Upper lobe of right lung (tissue), 1 donor: ENCODE measurements at places on chromosomes 3 and 15.

- no peak for DNase-seq
These were observed at the start of gene SPTBN5 for GRCh38 chr15:41893422-41894250. SPTBN5 (minus strand) TSS chr15:41894053; CDS start chr15:41893497, 556 bp downstream.

DNA sequence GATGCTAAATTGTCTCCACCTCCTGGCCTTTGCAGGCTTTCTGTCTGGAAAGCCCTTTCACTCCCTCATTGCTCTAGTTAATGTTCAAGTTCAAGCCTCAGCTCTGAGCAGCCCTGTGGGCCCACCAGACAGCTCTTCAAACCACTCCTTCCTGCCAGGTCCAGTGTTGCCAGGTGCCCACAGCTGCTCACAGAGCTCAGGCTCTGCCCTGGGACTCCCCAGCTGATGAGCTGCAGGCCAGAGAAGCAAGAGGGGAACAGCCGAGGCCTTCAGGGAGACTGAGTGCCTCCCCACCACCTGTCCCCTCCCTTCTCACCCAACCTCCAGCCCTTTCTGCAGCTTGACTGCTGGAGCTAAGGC lies 1.3 kb upstream of the ZBTB47 start:
- no peak for DNase-seq

- DNase-seq = no peak
These were observed 44.3 kb downstream of the IL5RA start for GRCh38 chr3:3065876-3066275.

GRCh38 chr15:95681836-95682544 lies 648.5 kb upstream of the NR2F2 start:
- no peak for DNase-seq

DNA sequence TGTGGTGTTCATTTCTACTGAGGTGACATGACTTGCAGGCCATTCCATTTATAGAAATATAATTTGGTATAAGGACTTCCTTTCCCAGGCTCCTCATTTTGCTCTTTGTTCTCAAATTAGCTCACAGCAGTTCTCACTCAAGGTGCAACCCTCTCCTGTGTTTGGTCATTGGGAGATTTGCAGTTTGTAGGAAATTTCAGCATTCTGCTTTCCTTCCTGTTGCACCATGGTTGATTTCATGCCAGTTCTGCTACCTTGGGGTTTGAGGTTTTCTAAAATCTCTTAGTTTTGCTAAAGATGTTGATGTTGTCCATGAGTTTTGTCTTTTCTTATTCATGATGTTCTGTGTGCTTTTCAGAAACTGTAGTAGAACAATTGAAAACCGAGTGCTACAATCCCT lies 65.7 kb upstream of the PROK2 start:
- DNase-seq = no peak

- no peak for DNase-seq
These were observed 890.7 kb upstream of the EPHA6 start for GRCh38 chr3:95923496-95924210.

- DNase-seq = no peak
These were observed 12.8 kb downstream of the PYDC2 start for GRCh38 chr3:191473661-191474198.

GRCh38 chr3:15809313-15809712 lies 11.5 kb upstream of the ANKRD28 start:
- no peak for DNase-seq

DNA sequence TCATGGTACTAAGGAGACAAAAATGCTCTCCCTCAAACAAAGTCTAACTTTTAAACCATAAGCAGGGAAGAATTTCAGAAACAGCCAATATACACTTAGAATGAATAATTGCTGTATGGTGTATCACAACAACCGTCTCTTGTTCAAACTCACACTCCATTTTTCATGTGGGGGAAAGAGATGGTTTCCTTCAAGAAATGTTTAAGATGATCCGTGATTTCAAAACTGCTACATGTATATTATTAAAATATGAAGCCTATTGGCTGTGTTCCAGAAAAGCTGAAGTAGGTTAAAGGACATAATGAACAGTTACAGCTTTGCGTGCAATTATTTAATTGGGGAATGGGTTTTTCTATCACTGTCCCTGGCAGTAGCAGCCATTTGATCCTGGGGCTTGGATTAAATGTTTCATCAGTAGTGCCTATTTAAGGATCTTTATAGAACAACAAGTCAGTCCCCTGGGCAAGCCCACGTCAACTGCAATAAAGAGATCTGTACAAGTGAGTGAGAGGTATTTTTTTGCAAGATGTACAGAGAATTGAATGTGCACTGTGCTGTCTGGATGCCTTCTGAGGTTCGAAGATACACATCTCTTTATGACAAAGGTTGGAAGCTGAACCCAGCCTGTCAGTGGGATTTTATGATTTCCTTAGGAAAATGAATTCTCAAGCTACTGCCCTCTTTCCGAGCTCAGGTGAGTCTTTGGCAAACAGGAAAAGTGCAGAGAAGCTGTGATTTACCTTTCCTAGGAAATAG lies 337.2 kb upstream of the RARB start:
- DNase-seq = no peak

DNA sequence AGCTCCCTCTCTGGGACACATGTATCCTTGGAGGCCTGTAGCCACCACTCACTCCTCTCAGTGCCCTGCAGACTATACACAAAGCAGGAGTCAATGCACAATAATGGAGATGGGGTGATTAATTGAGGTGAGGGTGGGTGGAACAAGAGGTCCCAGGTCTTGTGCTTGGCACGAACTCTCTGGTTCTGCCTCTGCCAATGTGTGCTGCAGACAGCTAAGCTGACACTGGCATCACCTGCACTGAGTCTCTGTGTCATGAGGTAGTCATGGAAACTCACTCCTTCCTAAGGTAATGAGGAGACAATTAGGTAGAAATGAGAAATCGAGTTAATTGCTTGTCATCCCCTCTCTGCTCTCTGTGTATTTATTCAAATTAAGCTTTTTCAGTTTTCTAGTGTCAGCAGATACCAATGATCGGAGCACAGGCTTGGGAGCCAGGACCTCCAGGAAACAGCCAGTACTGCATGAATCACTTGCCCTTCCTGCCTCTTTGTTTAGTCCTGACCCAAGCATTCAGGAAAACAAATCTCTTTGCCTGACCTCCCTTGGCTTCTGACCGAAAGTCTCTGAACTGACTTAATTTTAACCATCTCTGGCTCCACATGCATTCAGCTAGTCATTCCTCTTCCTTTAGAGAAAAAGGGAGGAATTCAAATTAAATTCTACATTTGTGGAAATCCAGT lies 56.7 kb downstream of the DRD3 start:
- DNase-seq = no peak

DNA sequence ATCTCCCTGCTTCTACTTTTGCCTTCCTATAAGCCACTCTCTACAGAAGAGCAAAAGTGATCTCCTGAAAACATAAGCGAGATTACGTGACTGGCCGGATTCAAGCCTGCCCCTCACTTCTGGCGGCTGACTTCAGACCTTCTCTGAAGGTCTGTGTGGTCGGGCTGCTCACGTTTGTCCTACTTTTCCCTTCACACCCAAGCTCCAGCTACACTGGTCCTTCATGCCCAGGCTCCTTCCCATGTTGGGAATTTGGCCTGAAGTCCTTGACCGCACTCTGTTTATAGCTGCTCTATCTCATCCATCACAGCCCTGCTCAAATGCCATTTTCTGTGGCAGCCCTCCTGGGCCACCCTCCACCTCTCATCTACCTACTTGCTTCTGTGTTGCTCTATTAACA lies 6.7 kb upstream of the PLA2G4E start:
- DNase-seq = peak; percentile 21

DNA sequence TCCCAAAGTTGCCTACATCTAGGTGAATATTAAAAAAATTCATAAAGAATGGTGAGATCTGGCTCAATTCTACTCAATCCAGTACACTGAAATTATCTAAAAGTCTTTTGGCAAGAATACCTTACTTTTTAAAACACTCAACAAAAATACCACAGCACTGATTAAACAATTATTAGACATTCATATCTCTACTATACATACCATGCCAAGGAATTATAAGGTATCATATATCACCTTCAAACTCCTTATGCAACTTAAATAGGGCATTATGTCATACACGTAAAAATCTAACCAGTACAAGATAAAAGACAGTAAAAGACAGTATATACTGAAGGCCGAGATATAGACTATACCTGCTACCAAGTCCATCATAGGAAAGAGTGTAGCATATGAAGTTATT lies 6.1 kb upstream of the ANKRD28 start:
- no peak for DNase-seq

GRCh38 chr3:126024049-126024854 lies 55.3 kb downstream of the ROPN1B start:
- peak; percentile 36 for DNase-seq

- DNase-seq = no peak
These were observed 14.7 kb upstream of the SYNM start for GRCh38 chr15:99090011-99090699.

DNA sequence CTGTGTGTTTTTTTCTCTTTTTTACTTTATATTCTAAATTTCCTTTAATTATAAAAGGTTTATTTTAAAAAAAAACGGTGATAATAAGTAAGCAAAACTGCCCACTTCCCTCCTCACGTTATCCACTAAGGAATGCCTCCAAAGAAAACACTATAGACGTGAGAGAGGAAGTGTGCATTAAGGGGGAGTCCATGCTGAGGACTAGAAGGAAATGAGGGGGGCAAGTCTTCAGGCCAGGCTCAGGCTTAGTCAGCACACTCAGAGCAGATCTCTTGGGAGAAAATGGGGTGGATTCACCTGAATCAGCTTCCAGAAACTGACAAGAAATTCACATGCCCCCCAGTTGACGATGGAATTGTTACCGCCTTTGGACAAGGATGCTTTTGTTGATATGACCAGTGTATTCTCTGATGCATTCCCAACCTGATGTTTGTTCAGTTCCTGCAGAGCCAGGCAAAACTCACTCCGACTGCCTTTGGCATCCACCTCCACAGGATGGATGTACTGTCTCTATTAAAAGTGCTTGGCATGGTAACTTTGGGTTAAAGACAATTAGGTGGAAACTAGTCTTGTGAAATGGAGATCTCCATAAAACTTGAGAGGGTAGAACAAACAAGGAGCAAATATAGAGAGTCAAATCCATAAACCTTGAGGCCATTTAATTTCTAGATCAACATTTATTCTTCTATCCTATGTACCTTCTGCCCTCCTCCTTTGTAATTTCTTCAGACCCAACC lies 167.8 kb downstream of the MYRIP start:
- DNase-seq = no peak

DNA sequence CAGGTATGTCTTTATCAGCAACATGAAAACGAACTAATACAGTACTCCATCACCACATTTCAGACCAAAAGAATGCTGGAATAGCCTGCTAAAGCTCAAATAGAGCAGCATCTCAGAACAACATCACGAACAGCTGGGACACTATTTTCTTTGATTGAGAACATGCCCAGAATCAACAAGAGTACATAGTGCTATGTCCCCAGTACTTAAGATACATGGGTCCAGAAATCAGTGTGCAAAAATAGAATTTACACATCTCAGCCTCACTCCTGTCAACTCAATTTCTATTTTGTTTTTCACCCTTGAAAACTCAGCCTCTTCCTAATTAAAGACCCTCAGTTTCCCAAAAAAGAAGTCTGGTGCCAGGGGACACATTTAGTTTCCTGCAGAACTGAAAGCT lies 753.9 kb downstream of the AGBL1 start:
- no peak for DNase-seq

GRCh38 chr3:99881121-99881524 lies 63.5 kb downstream of the CMSS1 start:
- no peak for DNase-seq

- DNase-seq = no peak
These were observed 155.6 kb upstream of the STT3B start for GRCh38 chr3:31377045-31377642.

DNA sequence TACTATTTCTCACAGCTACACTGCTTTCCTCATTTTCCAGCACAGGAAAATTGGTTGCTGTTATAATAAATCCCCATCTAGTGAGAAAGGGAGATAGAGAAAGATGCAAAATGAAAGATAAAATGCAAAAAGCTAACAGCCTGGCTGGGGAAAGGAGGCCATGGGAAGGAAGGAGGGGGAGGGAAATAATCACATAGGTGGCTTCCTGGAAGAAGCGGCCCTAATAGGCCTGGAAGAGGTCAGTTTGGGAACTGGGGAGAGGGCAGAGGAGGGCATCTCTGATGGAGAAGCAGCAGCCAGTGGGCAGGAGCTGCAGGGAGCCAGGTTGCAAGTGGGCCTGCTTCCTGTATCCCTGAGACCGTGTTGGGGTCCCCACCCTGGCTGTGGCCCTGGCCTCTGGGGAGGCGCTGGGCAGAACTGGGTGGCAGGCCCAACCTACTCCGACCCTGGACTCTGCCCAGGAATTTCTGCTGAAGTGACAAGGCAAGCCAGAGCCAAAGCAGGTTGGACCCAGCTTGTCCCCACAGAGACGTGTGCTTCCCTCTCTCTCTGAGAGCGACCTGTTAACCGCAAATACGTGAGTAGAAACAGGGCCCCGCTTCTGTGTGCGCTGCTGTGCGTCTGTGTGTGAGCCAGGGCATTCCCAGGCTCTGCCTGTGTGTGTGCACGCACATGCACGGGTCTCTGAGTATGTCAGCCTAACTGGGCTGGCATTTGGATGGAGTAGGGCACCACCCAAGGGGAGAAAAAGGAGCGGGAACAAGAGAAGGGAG lies 1.9 kb downstream of the SLC28A1 start:
- no peak for DNase-seq

DNA sequence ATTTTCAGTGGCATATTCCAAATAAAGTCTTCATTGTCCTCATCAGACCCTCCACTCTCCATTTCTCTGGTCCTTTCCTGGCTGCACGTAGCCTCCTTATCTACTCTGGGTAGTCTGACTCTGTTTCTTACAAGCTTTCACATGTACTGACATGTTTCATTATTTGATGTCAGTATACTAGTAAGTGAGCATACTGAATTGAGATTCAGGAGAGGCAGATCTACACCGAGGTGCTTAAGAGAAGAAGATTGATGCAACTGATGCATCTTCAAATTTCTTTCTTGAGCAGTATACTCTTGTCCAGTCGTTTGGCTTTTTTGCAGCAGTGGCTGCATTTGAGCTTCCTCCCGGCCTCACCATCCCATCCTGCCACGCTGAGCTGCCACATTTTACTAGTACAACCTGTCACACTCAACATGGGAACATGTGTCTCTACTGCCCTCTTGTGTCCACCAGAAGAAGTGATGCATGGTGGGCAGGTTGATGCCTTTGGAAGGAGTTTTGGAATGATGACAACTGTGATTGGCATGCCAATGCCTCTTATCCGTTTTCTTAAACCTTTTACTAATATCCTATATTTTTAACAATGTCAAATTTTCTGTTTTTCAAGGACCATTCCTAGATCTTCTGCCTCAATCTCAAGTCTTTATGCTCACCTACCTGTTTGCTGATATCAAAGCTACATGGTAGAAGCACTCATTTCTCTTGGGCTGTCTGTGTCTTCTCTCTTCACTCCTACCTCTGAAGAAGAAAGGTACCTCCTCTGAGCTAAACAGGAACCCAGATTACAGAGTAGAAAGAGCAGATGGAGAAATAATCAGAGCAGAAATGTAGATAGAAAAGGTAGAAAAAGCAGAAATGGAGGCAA lies 38.7 kb downstream of the GUCA1C start:
- no peak for DNase-seq

- DNase-seq = no peak
These were observed 39.8 kb downstream of the CEMIP start for GRCh38 chr15:80819001-80819400.

- peak; percentile 61 for DNase-seq
These were observed 90.9 kb upstream of the SEC13 start for GRCh38 chr3:10411598-10412332.
